ENCODE measurements at places on chromosomes 6 and 20.
A peak's percentile ranks its signal among the peaks of the same experiment; 100 is the strongest.

GRCh38 chr6:113971741-113972140 is 793 bp upstream of the HDAC2 start:
- peak; percentile 19 for DNase-seq

GRCh38 chr20:56005389-56005715 is at the start of gene CBLN4:
Gene CBLN4, minus strand, starts transcription at chr20:56005519. Its CDS starts 1,348 bp downstream, at chr20:56004171.
- no peak for DNase-seq

DNA sequence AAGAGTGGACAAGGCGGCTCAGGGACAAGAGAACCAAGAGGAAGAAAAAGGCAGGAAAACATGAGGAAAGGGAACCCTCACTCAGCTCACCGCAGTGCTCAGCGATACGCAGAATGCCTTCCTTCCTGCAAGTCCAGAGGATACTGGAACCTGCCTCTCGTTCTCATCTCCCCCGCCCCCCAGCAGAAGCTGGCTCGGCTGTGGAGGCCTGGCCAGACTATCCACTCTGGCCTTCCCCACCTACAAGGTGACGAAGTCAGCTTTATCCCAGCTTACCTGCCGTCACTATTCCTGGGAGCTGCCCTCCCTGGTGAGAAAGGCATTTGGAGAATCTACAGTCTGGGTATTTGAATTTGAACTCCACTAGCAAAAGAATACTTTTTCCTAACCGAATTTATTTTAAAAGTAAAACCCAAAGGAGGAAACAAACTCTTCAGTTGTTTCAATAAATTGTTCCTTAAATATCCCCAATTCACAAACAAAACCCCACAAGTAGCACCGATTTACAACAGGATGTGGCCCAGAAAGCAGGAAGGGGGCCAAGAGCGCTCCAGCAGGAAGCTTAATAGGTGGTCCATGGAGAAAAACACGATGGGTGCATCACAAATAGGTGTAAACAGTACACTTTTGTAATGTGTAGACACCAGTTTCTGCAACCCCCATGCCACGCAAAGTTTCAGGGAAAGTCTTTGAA is 2.1 kb upstream of the DIDO1 start:
- DNase-seq = peak; percentile 33

- DNase-seq = no peak
Measured at GRCh38 chr6:26394289-26394688, 7.8 kb upstream of the BTN3A1 start.

DNA sequence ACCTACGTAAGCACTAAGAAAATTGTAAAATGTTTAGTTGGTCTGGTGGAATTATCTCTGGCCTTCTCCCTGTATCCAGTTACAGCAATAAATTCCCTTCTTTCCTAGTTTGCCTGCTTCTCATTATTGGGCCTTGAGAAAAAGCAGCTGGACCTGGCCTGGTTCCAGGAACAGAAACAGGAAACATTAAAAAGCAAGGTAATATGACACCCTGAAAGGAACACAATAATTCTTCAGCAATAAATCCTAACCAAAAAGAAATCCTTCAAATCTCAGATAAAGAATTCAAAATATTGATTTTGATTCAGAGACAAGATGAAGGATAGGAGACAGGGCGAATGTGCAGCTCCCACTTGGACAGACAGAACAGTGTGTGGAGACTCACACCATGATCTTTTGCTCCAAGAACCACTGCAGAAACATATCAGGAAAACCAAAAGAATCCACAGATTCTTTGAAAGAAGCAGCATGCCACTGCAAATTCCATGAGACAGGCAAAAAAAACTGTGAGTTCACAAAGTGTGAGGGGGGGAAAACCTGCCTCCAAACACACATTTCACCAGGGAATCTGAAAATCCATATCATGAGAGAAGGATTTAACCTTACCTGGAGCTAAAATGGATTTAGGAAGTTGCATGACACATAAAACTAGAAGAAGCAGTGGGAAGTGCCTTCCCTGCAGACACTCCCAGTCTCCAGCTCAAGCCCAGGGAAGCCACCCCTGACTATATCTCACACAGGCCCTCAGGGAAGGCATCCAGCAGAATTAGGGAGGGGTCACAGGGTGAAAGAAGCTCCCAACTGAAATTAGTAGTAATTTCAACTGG is 28.9 kb downstream of the TREM1 start:
- DNase-seq = no peak

DNA sequence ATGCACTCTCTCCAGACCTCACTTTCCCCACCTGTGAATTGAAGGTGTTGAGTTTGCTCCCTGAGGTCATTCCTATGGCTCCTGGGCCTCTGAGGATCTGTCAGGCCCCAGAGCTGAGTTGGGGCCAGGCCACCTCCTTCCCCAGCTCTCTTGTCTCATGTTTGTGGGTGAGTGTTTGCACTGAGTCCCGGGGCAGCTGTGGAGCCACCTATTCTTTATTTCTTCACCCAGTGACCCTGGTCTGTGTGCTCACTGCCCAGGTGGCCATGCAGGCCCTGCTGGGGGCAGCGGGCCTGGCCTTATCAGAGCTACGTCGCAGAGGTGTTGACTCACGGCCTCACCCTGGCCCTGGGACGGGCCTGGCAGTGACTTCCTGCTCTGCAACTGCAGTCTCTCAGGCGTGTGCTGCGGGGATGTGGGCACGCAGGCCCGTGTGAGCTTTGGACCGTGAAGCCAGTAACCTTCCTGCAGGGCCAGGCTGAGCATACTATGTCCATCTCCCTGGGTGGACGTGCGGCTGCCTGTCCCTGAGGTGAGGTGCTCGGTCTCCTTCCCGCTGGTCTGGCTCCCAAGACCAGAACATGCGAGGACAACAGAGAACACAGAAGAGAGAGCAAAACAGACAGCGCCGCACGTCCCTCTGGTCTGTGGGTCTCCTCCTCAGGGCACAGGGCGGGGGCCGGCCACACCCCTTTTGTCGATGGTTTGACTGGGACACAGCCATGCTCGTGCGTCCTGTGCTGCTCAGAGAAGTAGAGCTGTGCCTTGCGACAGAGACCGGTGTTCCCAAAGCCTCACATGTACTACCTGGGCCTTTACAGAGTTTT is 12.1 kb downstream of the TMEM181 start:
- DNase-seq = no peak
